Epithelial cell of umbilical artery (primary cell): ENCODE measurements at places on chromosomes 12 and 14. TPM values are rescaled to one million over a fixed set of nuclear protein-coding genes. Genes with fewer than 3 reads are reported as not detected.

Gene KRT80
- 11.1 and 11.4 TPM in 2 replicates for total RNA-seq

Gene ENDOU
- not detected in 2 replicates for total RNA-seq

Gene SOX5
- total RNA-seq: 0.30 and 0.97 TPM in 2 replicates

Gene B3GNT4
- total RNA-seq: under 0.01 TPM in 1 of 2 replicates, not detected in the other

Gene LIN7A
- total RNA-seq: 1.8 and 3.6 TPM in 2 replicates

Gene BIN2
- total RNA-seq: not detected in 2 replicates

Gene LRP1-AS
- total RNA-seq: not detected in 2 replicates

Gene CFAP251
- total RNA-seq: 0.97 and 1.4 TPM in 2 replicates

Gene GUCY2C
- total RNA-seq: not detected in 2 replicates

Gene CRACR2A
- total RNA-seq: 6.2 and 12.5 TPM in 2 replicates

Gene CPNE6
- not detected in 2 replicates for total RNA-seq

Gene STAC3
- 0.30 and 0.32 TPM in 2 replicates for total RNA-seq

Gene CDCA4
- total RNA-seq: 49.7 and 51.0 TPM in 2 replicates

Gene VCPKMT
- total RNA-seq: 6.2 and 6.8 TPM in 2 replicates

Gene ITGB7
- 0.15 TPM in 1 of 2 replicates, not detected in the other for total RNA-seq

Gene LMNTD1
- not detected in 2 replicates for total RNA-seq

Gene MUCL1
- not detected in 2 replicates for total RNA-seq

Gene TCL1B
- total RNA-seq: not detected in 2 replicates

Gene TEX52
- not detected in 2 replicates for total RNA-seq

Gene PLEKHG7
- total RNA-seq: not detected in 2 replicates

Gene INHBC
- not detected in 2 replicates for total RNA-seq

Gene TEAD4
- 19.8 and 22.8 TPM in 2 replicates for total RNA-seq

Gene VWF
- 531 and 644 TPM in 2 replicates for total RNA-seq

Gene GALNT16
- total RNA-seq: 0.30 and 0.65 TPM in 2 replicates

Gene TPH2
- under 0.01 TPM in 1 of 2 replicates, not detected in the other for total RNA-seq

Gene FKBP3
- total RNA-seq: 34.4 and 52.1 TPM in 2 replicates
